Cardiac ventricle fibroblast (primary cell): ENCODE measurements at places on chromosomes 7 and 10. TPM values are rescaled to one million over a fixed set of nuclear protein-coding genes. Genes with fewer than 3 reads are reported as not detected.

MINDY4 gene
- 9.5 and 10.1 TPM in 2 replicates for total RNA-seq

VKORC1L1 gene
- total RNA-seq, result 14.2 and 15.3 TPM in 2 replicates

PNLIPRP1 gene
- total RNA-seq, result not detected in 2 replicates

KIF20B gene
- 2.1 and 2.4 TPM in 2 replicates for total RNA-seq

PTPN20 gene
- 4.5 TPM in 1 of 2 replicates, not detected in the other for total RNA-seq

ATOH7 gene
- not detected in 2 replicates for total RNA-seq

PKD1L1 gene
- total RNA-seq, result 0.29 and 0.69 TPM in 2 replicates

PPP1R9A gene
- total RNA-seq, result under 0.01 and 0.06 TPM in 2 replicates

CHCHD1 gene
- total RNA-seq, result 25.3 and 28.7 TPM in 2 replicates

CEP55 gene
- total RNA-seq, result 2.2 and 3.8 TPM in 2 replicates
